ENCODE measurements at places on chromosomes 7 and 10.
A peak's percentile ranks its signal among the peaks of the same experiment; 100 is the strongest.

- DNase-seq, result no peak
Observed at GRCh38 chr10:83991986-83992753, 147.1 kb upstream of the GHITM start.

- no peak for DNase-seq
Observed at GRCh38 chr7:43318188-43318770, 205.8 kb downstream of the HECW1 start.

DNA sequence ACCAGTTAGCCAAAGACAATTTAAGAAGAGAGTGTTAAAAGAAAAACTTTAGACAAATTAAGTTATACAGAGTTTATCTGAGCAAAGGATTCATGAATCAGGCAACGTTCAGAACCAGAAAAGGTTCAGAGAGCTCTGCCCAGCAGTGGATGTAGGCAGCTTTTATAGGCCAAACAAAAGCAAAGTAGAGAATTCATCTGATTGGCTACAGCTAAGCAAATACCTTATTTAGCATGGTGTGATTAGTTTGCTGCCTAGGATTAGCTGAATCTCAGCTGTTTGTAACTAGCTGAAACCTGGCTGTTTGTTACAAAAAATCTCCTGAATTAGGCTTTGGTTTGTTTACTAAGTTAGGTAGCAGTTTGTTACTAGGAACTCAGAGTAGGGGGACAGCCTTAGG is 66.0 kb downstream of the SLC25A40 start:
- DNase-seq, result no peak

DNA sequence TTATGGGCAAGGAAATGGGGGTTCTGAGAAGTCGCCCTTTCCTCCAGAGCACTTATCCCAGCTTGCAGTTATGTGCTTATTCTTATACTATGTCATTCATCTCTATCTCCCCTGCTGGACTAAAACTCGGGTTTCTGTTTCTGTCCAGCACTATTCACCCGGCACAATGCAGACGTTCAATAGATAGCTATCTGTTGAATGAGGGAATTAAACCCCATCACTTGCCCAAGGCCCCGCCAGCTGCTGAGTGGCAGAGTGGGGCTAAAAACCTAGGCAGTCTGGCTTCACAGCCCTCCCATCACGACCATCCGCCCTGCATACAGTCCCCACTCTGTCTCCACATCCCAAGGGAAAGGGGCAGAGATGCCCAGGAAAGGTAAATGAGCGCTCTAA is 5.4 kb downstream of the SLIT1 start:
- DNase-seq, result no peak

DNA sequence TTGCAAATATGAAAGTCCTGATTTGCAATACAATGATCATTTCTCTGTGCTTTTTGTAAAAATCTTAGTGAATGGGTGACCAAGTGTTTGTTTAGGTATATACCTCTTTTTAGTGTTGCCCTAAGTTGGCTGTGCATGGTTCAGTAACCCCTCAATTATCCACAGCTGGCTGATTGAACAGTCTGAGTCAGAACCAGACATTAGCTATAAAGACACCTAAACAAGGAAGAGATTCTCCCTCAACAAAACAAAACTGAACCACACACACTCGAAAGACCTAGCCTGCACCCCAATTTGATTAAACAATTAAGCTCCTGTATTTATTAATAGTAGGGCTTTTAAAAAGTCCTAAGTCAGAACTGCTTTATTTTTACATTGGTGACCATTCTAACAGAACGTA is 2.8 kb downstream of the RSBN1L start:
- DNase-seq, result peak; percentile 35

DNA sequence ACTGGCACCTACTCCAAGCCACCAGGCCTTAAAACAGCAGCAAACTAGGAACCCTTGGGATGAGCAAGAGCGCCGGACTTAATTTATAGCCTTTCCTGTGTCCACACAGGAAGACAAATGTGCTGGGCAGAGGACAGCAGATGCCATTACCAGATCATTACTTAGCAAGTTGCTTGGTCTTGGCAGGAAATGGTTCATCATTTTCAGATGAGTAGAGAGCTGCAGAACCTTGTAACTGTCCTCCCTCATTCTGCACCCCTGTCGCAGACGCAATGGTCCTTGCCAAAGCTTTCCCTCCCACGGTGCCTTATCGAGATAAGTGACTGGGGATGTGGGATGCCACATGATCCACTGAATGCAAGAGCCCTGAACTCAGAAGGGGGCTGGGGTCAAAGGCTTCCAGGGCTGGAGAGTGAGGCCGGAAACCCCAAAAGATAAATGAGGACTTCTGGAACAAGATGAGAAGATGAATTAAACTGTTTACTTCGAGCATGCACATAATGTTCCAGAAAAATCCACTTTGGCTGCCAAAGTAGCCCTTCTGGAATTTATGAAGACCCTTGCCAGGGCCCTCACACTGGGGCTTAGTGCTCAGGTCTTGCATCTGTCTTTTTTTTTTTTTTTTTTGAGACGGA is 145.6 kb upstream of the ZNF32 start:
- no peak for DNase-seq

DNA sequence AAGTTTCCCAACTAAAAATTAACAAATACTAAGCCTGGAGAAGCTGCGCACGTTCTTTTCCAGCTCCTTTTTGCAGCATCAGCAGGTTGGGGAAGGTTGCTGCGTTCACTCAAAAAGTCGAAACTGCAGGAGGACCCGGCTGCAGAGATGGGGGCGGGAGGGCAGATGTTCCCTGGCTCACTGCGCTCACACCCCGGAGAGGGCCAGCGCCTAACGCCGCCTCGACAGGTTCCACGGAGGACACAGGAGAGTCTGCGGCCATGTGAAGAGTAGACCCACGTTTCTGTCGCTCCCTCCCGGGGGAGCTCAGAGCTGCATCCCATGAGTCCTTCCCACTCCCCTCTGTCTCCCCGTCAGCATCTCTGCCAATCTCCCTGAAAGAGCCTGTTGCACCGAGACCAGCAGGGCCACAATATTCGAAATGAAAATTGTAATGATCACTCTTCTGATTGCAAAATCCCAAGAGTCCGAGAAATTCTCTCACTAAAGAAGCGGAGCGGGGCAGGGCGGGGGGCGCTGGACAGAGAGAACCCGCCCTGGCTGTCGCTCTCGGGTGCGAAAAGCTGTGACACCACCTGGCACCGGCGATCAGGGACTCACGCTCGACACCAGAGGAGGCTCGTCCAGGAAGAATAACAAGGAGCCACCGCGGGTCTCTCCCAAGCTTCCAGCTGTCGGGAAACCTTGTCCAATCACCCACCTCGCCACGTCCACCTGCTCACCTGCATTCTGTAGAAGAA is 131.5 kb upstream of the PFKP start:
- no peak for DNase-seq

DNA sequence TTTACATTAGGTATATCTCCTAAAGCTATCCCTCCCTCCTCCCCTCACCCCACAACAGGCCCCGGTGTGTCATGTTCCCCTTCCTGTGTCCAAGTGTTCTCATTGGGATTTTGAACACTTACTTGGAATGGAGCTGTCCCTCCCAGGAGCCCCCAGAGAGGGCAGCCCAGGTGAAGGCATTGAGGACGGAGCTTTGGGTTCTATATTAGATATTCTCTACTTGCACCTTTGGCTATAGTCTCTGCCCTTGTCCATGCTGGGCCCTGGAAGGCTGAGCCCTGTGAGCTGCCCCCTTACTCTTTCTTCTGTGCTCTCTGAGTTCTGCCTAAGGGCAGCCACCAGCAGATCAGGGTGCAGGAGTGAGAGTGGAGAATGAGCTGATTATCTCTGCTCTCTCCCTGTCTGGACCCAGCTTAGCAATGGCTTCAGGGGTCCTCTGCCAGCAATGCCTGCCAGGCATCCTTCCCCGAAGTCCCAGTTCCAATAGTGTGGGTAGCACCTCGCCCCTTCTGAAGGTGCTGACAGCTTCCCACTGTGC is 11.2 kb downstream of the ADRA2A start:
- no peak for DNase-seq

DNA sequence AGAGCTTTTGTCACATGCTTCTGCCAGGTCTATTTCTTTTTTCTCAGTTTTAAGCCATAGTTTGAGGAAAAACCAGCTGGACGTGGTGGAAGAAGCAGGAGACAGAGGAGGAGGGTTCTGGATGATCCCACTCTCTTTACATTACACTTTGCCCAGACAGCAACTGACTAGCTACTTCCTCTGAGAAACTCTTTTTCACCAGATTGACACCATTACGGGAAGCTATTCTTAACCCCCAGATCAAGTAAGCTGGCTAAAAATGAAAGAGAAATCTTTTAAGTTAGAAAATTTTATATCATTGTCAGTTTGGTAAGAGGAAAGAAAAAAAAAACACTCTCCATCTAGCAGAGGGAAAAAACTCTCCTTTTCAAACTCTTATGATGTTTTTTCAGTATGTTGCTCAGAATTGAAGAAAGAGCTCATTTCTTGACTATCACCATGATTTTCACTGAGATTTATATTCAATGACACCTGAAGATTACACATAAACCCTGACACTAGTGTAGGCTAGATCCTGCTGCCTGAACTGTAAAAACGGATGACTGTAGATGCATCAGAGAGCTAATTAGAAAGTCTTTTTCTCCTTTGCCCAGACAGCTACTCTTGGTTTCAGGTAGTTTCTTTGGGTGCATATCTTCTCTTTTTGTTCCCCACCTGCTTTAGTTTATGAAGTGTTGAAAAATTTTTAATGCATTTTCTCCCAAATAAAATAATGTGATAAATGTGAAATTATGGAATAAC is 203.1 kb downstream of the TFEC start:
- DNase-seq, result no peak

DNA sequence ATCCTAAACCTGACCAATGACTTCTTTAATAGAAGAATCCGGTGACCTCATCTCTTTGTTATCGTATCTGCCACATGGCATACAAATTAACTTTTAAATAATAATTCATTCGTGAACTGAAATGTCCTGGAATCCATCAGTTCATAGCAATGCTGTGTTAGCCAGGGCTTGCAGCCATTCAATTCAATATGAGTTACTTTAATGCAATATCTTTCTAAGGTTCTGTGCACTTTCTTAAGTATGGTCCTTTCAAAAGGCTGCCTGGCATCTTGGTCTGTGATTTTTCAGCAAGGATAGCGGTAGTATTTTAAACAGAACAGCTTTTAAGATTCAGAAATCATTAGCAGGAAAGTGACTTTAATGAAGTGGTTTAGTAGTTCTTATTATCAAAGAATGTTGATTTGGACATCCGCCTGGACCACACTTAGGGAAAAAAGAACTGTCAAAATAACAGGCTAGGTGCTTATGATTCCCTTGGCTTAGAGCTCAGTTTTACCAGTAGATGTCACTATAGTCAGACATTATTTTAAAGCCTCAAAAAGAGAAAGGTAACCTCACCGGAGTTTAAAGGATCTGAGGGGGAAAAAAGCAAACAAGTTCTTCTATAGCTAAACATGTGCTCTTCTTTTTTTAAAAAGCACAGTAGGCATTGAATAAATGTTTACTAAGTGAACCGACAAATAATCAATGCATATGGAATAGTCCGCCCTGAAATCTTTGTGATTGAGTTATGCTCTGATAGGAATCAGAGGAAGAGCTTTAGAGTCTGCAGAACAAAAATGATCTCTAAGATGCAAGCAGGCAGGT is 22.7 kb downstream of the SLC35G1 start:
- DNase-seq, result no peak

GRCh38 chr7:103871473-103871872 is 118.0 kb downstream of the RELN start:
- DNase-seq, result no peak

- DNase-seq, result no peak
Observed at GRCh38 chr7:5711409-5711808, 70.1 kb downstream of the RNF216 start.

- DNase-seq, result no peak
Observed at GRCh38 chr7:70183278-70183677, 585.0 kb downstream of the AUTS2 start.

DNA sequence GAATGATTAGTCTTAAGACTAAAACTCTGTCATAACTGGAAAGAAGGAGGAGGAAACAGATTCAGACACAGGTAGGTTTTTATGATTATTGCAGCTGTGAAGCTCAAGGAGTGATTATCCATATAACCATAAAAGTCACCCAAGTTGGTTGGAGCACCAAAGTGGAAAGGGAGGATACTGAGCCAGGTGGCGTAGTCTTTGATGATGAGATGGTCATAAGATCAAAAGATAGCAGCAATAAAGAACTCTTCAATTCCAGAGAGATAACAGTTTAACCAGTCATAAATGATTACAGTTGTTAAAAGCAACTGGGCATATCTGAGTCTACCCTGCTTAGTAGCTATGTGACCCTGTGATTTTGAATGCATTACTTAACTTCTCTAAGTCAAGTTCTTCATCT is 8.4 kb downstream of the ABCB1 start:
- DNase-seq, result no peak

DNA sequence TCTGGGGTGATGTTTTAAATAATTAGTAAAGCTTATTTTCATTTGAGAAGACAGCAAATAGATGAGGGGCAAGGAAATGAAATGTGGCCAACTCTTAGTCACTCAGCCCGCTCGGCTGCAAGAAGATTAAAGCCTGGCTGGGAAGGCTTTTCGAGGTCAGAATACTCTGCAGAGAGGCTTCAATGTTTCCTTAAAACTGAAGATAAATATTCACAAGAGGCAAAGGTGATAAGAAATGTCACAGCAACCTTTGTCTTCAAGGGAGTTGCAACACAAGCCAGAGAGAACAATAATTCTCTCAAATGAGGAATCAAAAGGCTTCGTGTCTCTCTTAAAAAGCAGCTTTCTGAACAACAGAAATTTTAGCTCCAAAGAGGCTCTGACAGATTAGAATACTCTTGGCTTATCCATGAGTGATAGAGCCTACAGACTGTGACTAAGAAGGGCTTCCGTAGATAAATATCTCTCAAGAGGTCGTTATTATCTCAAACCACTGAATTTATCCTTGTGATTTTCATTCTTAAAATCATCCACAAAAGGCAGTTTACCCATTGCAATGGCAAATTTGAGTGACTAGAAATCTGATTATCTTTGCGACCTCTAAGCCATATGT is 92.5 kb downstream of the KLF6 start:
- no peak for DNase-seq

- DNase-seq, result no peak
Observed at GRCh38 chr7:87317691-87318245, 27.7 kb upstream of the CROT start.

GRCh38 chr7:69946901-69947300 is 348.6 kb downstream of the AUTS2 start:
- DNase-seq, result no peak

DNA sequence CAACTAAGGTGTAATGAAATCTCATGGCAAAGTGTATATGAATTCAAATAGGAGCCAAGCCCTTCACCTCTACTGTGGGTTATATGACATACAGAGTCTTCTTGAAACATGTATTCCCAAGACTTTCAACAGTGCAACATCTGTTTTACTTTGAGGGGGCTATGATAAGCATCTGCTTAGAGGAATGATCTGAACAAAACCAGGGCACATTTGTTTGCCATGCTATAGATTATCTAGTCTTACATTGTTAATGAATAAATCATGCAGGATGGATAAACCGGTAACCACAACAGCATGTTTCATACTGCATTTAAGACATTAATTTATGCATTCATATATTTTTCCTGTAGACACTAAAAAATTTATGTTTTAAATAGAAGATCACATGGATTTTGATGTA is 1021.9 kb downstream of the LRMDA start:
- DNase-seq, result no peak

DNA sequence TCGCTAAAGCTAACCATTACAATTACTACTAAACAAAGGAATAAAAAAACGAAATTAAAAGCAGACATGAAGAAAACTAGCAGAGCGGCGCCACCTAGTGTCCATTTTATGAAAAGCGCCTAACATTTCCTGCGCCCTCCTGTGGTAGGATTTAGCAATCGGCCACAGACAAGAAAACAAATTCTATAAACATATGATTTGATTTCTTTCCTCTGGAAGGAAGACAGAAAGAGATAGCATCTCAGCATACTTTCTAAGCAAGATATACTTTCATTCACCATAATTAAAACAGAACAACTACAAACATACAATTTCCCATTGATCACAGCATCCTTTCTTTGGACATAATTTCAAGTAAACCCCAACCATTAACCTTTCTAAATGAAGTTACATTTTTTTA is 337.7 kb upstream of the NPVF start:
- DNase-seq, result peak; percentile 5

All from GM12891 (cell line).